ENCODE measurements at places on chromosomes 2 and 18. TPM values are rescaled to one million over a fixed set of nuclear protein-coding genes. Genes with fewer than 3 reads are reported as not detected.

METTL4 gene
- total RNA-seq, result 5.7 TPM

PCGF1 gene
- 26.2 TPM for total RNA-seq

IL1RL2 gene
- 1.6 TPM for total RNA-seq

SEMA4C gene
- 22.4 TPM for total RNA-seq

DHRS9 gene
- total RNA-seq, result 2.7 TPM

G6PC2 gene
- total RNA-seq, result not detected

CPLX4 gene
- not detected for total RNA-seq

KLHL14 gene
- total RNA-seq, result not detected

ZSWIM2 gene
- total RNA-seq, result 0.10 TPM

Data from smooth muscle cell of the pulmonary artery (primary cell).